ENCODE measurements at places on chromosomes 12 and 14. TPM values are rescaled to one million over a fixed set of nuclear protein-coding genes. Genes with fewer than 3 reads are reported as not detected.

Gene OAS3
- total RNA-seq = 11.9 TPM

Gene BTBD6
- 45.9 TPM for total RNA-seq

Gene PPP1R36
- not detected for total RNA-seq

Gene ARMH4
- total RNA-seq = 10.0 TPM

Gene NCAPD2
- total RNA-seq = 19.9 TPM

Gene TEAD4
- total RNA-seq = 62.6 TPM

DNA sequence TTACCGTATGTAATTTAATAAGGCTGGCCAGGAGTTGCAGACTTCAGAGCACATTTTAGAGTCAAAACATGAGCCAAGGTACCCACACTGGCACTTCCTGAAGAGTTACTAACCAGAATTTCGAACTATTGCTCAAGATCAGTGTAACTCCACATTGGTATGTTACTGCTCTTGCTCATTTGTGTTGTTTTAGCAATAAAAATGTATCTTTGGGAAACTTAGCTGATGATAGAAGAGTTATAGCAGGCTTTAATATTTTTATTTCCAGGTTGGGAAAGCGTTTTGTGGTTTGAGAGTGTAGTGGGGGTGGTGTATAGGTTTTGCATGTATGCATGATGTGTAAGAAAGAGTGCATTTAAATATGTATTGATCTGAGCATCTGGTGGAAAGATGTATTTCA lies 96.6 kb downstream of the SCN8A start:
- no peaks in the 10 kb centered on the region for H3K36me3 ChIP-seq
- peaks cover 8% of the 10 kb centered on the region for H3K4me1 ChIP-seq
- H3K27me3 ChIP-seq = no peaks in the 10 kb centered on the region

GRCh38 chr12:6698352-6699046 lies 2.1 kb downstream of the PIANP start:
- no peak overlapping the region for H3K4me3 ChIP-seq

DNA sequence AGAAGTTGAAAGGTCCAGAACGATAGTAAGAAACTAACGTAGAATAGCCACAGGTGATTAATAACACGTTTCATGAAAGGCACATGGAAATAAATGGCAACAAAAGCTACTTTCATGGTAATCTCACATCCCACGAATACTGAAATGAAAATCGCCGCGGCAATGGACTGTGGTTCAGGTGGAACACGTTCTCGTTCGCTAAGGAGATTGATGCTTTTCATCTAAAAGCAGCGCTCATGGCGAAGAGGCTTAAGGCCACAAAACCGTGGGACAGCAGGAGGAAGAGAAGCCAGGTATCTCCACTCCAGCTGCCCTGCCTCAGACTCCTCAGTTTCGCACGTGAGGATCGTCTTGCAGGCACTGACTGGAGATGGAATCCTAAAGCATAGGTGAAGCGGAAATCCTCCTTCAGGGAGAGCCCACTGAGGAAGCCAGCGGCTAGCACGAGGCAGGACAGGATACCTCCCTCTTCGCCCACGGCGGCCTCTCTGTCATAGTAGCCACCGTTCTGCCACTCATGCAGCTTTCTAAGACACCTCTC lies 696 bp upstream of the GPHN start:
- peak overlapping the region; percentile 78 for H3K4me3 ChIP-seq
- no peaks in the 10 kb centered on the region for H3K36me3 ChIP-seq
- no peak for DNase-seq
- H3K4me1 ChIP-seq = peaks cover 21% of the 10 kb centered on the region
- H3K27ac ChIP-seq = peak overlapping the region; percentile 74
- no peaks in the 10 kb centered on the region for H3K27me3 ChIP-seq

- H3K27ac ChIP-seq = no peak overlapping the region
- H3K4me3 ChIP-seq = no peak overlapping the region
- no peaks in the 10 kb centered on the region for H3K4me1 ChIP-seq
- no peak for DNase-seq
- H3K36me3 ChIP-seq = peaks cover 2% of the 10 kb centered on the region
These were observed 20.8 kb upstream of the AMN start for GRCh38 chr14:102901633-102902032.

GRCh38 chr14:71371711-71372396 lies 464.6 kb downstream of the PCNX1 start:
- DNase-seq = no peak
- H3K36me3 ChIP-seq = no peaks in the 10 kb centered on the region
- no peak overlapping the region for H3K4me3 ChIP-seq
- peaks cover 14% of the 10 kb centered on the region for H3K4me1 ChIP-seq

DNA sequence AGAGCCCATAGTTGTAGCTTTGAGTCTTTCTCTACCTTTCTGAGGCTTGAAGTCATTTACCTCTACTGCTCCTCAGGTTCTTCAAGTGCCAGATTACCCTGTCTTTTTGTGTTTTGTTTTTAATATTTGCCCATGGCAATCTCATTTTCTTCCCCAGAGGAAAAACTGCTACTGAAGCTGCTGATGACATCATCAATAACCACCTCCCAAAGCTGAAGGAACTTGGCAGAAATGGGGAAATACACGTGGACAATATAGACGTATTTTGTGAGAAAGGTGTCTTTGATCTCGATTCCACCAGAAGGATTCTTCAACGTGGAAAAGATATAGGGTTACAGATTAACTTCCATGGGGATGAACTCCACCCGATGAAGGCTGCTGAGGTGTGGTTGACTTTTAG lies 17.1 kb downstream of the AMDHD1 start:
- H3K27ac ChIP-seq = no peak overlapping the region
- H3K27me3 ChIP-seq = no peaks in the 10 kb centered on the region
- H3K4me1 ChIP-seq = no peaks in the 10 kb centered on the region
- H3K36me3 ChIP-seq = no peaks in the 10 kb centered on the region

DNA sequence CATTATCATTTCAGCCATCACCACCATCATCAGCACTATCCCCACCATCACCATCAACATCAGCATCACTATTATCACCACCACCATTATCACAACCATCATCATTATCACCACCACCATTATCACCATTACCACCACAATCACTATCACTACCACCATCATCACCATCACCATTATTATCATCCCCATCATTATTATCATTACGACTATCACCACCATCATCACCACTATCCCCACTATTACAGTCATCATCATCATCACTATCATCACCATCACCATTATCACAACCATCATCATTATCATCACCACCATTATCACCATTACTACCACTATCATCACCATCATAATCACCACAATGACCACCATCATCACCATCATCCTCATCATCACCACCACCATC lies 50.4 kb upstream of the CMKLR1 start:
- no peak for DNase-seq
- no peak overlapping the region for H3K27ac ChIP-seq
- no peaks in the 10 kb centered on the region for H3K27me3 ChIP-seq
- peaks cover 6% of the 10 kb centered on the region for H3K4me1 ChIP-seq

- no peaks in the 10 kb centered on the region for H3K4me1 ChIP-seq
- H3K4me3 ChIP-seq = no peak overlapping the region
- H3K36me3 ChIP-seq = no peaks in the 10 kb centered on the region
- DNase-seq = no peak
These were observed 97.9 kb upstream of the NUDT4 start for GRCh38 chr12:93279565-93280412.

DNA sequence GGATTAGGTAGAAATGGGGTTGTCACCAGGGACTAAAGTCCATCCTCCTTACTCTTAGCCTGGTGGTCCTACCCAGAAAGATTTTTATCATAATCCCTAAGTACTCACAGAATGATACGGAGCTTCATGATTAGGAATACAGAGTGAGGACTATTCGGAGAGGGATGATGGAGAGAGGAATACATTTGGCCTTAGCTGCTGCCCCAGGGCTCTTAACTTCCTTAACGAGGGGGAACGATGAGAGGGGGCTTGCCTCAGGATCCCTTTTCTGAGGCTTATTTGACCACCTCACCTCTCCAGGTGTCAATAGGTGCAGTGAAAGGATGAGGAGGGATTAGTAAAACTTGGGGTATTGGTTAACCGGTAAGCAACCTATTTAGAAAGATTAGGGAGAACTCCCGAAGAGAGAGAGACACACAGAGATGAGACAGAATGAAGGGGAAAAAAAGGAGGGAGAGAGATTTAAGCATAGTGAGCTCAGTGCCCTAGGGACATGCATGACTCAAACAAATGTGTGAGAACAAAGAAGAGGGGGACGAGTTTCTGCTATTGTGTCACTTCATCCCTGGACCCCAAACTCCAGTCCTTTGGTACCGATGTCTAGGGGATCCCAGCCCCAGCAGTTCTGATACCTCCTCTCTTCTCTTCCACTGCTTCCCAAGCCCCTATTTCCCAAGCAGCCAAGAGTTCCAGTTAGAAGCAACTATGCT lies 1.1 kb downstream of the NFE2 start:
- H3K27me3 ChIP-seq = no peaks in the 10 kb centered on the region
- peaks cover 11% of the 10 kb centered on the region for H3K4me1 ChIP-seq
- no peaks in the 10 kb centered on the region for H3K36me3 ChIP-seq
- no peak for DNase-seq

GRCh38 chr12:88802096-88802706 lies 221.9 kb upstream of the KITLG start:
- no peaks in the 10 kb centered on the region for H3K4me1 ChIP-seq
- no peaks in the 10 kb centered on the region for H3K36me3 ChIP-seq
- DNase-seq = no peak
- H3K4me3 ChIP-seq = no peak overlapping the region
- H3K27me3 ChIP-seq = no peaks in the 10 kb centered on the region

- H3K4me3 ChIP-seq = no peak overlapping the region
- no peaks in the 10 kb centered on the region for H3K36me3 ChIP-seq
- peaks cover 11% of the 10 kb centered on the region for H3K4me1 ChIP-seq
These were observed 27.2 kb downstream of the KRT80 start for GRCh38 chr12:52164624-52165023.

DNA sequence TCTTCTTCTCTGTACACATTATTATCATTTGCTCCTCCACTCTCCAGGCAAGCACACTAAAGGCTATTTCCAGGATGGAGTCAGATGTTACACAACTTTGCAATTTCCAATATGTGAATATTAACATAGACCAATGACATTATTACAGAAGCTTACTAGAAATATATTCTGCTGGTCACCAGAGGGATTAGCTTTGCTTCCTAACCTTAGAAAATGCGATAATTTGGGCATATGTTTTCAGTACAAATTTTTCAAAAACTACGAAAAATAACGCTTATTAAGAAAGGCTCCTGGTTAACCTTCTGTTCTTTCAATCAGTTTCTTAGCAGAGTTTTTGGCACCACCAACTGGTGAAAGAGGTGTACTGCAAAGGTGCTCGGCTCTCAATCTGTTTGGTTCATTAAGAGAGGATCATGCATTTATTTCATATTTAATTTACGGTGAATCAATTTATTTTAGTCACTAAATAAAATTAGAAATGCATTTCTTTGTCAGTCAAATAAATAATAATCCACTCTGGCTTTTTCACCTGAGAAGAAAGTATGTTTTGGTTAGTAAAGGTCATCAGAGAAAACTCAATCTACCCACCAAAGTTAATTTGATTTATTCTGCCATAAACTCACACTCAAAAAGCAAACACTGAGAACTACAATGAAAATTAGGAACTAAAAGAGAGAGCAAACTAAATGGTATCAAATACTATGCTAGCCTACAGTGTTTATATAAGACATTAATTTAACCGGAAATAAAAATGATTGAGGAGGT lies 39.2 kb downstream of the EFCAB11 start:
- no peaks in the 10 kb centered on the region for H3K36me3 ChIP-seq
- peaks cover 5% of the 10 kb centered on the region for H3K4me1 ChIP-seq
- no peaks in the 10 kb centered on the region for H3K27me3 ChIP-seq
- no peak overlapping the region for H3K27ac ChIP-seq
- no peak for DNase-seq

DNA sequence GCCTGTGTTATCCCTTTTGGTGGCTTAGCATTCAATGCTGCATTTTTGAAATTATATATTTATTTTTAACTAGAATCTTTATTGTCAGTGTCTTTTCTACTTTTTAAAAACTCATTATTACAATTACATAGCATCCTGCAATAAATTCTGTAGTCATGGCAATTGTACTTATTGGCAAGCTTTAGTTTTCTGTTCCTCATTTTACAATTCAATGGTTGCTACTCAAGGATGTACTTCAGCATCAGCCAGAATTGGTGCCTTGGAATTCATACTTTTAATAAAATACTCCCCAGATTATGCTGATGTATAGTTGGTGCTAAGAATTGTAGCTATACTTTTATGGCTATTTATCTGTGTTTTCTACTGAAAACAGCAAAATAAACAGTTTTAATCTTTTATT lies 1756.8 kb upstream of the SEL1L start:
- no peaks in the 10 kb centered on the region for H3K4me1 ChIP-seq
- no peak overlapping the region for H3K4me3 ChIP-seq
- H3K27ac ChIP-seq = no peak overlapping the region
- DNase-seq = no peak

GRCh38 chr14:102819747-102820330 lies 42.6 kb downstream of the TRAF3 start:
- no peaks in the 10 kb centered on the region for H3K27me3 ChIP-seq
- no peak overlapping the region for H3K27ac ChIP-seq
- no peaks in the 10 kb centered on the region for H3K36me3 ChIP-seq
- DNase-seq = no peak
- peaks cover 11% of the 10 kb centered on the region for H3K4me1 ChIP-seq

DNA sequence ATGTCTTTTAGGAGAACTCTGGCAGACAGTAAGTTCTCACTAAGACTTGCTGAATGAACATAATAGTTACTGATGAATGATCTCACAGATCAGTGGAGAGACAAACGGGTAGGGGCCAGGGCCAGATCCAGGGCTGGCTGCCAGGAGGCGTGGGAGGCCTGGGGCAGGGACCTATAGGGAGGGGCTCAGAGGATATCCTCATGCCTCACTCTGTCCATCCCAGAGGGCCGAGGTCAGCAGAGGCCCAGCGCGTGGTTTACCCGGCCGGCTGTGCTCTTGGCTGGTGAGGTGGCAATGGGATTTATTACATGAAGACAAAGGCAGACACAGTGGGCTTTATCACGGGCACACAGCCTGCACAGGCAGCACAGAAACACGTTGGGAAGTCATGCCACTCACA lies 85.4 kb downstream of the CHGA start:
- H3K36me3 ChIP-seq = no peaks in the 10 kb centered on the region
- no peak overlapping the region for H3K27ac ChIP-seq
- no peak overlapping the region for H3K4me3 ChIP-seq
- peaks cover 61% of the 10 kb centered on the region for H3K4me1 ChIP-seq
- DNase-seq = no peak
- H3K27me3 ChIP-seq = no peaks in the 10 kb centered on the region

- H3K4me1 ChIP-seq = no peaks in the 10 kb centered on the region
- H3K36me3 ChIP-seq = no peaks in the 10 kb centered on the region
- DNase-seq = no peak
- H3K27ac ChIP-seq = no peak overlapping the region
- no peak overlapping the region for H3K4me3 ChIP-seq
- no peaks in the 10 kb centered on the region for H3K27me3 ChIP-seq
These were observed 436.7 kb downstream of the DAD1 start for GRCh38 chr14:22152161-22152870.

DNA sequence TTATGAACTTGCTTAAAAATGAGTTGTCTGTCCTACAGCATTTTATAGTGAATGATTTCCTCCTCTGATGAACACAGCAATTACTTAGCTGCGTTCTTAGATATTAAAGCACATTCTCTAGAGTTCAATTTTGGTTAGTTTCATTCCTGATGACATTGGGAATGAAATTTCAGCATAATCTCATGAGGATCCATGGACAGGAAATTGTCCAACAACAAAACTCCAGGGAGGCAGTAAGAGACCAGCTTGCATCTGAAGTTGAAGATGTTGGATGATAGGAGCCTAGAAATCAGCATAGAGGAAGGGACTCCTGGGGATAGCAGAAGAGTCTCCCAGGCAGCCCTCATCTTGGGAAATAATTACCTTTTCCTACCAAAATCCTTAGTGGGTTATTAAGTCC lies 128.7 kb upstream of the RAP1B start:
- no peak overlapping the region for H3K4me3 ChIP-seq
- no peaks in the 10 kb centered on the region for H3K36me3 ChIP-seq
- H3K4me1 ChIP-seq = peaks cover 2% of the 10 kb centered on the region
- no peaks in the 10 kb centered on the region for H3K27me3 ChIP-seq

GRCh38 chr14:29235991-29236390 lies 469.4 kb downstream of the FOXG1 start:
- no peaks in the 10 kb centered on the region for H3K36me3 ChIP-seq
- no peak for DNase-seq
- H3K4me3 ChIP-seq = no peak overlapping the region
- no peaks in the 10 kb centered on the region for H3K4me1 ChIP-seq

Data from thoracic aorta (tissue), 2 donors.